ENCODE measurements at places on chromosomes 2 and 18.

DNA sequence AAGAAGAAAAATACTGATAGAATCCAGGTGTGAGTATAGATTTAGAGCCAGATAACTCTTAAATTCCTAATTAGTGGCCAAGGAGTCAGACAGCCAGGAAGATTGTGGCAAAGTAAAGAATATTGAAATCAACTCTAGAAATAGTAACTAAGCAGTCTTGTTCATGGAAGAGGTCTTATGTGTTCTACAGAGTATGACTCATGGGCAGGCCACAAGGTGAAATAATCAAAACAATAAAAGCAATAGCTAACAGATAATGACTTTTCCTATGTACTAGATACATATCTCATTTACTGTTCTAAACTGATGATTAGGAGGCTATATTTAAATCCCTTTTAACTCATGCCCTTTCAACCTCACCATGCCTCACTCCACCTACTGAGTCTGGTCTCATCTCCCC, 227.4 kb upstream of the COL3A1 start:
- no peak for DNase-seq

DNA sequence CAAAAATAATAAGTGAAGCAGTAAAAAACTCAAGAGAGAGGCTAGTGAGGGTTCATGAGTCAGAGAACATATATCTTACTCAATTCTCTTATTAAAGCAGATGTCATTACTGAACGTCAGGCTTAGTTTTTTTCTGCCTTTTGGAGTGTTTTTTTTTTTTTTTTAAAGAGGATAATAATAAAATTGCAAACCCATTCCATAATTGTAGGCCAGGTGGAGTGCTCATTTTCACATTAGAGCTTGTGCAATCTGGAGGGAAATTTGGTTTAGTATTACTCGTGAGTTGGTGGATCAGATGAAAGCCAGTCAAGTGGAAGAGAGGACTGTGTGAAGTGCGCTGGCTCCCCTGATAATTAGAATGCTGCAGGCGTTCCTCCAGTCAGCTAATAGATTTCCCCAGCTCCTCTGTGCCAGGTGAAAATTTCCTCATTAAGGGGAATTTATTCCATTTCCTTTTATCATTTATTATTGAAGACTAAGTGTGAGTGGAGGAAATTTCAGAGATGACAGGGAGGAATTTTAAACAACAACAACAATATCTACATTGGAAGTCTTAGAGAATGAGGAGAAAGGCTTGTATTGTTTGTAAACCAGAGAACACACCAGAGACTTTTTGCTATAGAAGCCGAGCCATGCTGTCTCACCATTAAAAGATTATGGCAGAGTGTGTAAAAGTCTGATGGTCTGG, 74.6 kb downstream of the CPS1 start:
- DNase-seq: no peak

- DNase-seq: no peak
Measured at GRCh38 chr2:152617456-152618192, 99.6 kb downstream of the PRPF40A start.

DNA sequence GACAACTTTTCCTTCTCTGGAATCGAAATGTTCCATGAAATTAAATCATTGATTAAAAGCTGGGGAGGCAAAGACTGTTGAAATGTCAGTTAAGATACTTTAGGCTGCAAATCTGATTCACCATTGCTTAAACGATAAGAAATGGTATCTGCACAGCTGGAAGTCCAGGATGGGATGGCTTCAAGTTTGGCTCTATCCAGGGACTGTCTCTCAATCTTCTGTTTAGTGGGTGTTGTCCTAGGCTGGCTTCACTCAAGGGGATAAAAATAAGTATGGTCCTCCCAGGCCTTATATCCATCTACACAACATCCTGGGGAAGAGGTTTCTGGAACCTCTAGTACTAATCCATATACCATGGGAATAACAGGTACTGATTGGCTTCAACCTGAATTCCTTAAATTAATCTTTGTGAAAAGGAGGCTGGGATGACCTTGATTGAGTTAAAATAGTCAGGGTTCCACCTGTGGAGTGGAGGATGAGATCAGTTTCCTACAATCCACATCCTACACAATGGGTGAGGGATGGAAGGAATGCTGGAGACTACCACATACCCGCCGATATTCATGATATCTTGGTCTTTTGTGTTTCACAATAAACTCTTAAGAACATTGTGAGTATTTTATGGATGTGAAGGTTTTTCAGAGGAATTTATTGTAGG, 156.0 kb upstream of the L3MBTL4 start:
- no peak for DNase-seq

DNA sequence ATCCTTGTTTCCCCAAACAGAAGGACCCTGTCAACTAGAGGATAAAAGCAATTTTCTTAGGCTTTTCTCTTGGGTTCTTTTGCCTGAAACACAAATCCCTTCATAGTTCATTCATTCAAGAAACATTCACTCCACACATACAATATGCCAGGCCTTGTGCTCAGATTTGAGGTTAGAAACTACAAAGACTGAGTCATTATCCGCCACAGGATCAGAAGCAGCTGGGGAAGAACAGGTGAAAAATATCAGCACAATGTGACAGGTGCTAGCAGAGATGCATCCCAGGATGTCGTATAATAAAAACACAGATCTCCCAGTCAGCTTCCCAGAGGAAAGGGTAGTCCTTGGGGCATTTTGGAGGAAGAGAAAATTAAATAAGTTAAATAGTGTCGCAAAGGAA, 172.4 kb downstream of the LRATD1 start:
- no peak for DNase-seq

- no peak for DNase-seq
Measured at GRCh38 chr2:179417436-179417949, 152.9 kb upstream of the SESTD1 start.

DNA sequence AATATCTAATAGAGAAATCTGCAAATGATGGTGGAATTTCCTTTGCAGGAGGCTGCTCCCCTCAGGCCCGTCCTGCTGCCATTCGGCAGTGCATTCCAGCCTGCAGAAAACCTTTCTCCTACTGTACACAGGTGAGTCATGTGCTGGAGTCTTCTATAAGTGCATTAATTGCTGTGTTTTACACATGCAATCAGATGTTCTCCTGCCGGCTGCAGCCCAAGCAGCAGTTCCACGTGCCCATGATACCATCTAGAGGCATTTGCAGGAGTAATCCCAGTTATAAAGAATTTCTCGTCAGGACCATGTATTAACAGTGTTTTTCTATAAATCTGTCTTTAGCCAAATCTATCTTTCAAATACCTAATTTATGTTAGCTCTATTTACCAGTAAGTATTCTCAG, 304.7 kb upstream of the HNMT start:
- DNase-seq: no peak

DNA sequence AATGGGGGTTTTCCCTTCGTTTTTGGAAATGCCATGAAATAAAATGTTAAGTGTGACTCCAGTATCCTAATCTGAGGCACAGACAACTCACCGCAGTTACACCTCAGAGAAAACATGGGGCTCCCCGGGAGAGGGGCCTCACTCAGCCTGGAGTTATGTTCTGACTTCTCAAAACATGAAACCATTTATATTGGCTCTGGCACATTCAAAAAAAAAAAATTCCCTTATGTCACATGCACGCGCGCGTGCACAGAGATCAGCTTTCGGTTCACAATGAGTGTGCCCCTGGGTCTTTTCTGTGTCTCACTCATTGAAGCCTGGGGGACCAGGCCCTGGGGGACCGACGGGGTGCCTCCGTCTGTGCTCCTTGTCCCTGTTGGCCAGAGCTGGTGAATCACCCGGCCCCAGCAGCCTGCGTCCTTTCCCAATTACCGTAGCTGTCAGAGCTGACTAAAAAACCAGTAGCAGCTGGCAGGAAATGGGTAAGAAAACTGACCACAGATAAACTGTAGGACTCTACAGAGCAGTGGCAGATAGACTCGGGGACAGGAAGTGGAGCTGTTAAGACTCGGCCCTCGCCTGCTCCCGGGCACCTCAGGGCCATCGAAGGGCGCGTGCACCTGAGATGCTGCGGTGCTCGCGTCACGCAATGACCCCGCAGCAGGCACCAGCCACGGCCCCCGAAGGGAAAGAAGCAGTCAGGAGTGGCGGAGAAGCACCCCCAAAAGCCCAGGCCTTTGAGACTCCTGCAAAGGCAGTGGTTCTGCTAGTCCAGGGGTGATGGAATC, 138.3 kb upstream of the ID2 start:
- DNase-seq: peak; percentile 84

DNA sequence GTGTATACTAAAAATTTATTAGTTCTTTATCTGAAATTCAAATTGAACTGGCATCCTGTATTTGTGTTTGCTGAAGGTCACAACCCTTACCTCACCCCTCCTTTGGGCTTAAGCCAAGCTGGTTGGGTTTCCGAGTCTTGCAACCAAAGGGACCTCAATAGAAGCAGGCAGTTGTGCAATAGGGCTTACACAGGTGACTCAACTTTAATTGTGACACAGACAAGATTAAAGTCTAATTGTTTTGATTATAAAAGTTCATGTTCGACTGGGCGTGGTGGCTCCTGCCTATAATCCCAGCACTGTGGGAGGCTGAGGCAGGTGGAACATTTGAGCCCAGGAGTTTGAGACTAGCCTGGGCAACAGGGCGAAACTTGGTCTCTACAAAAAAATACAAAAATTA, 71.5 kb downstream of the RAB31 start:
- DNase-seq: no peak

- no peak for DNase-seq
Measured at GRCh38 chr2:43513216-43513615, 82.6 kb downstream of the THADA start.

- no peak for DNase-seq
Measured at GRCh38 chr18:43596105-43596712, 318.9 kb upstream of the SYT4 start.

- DNase-seq: no peak
Measured at GRCh38 chr18:74631623-74632350, 34.1 kb downstream of the ZNF407 start.

GRCh38 chr2:184369307-184369706, 229.0 kb upstream of the ZNF804A start:
- DNase-seq: no peak

DNA sequence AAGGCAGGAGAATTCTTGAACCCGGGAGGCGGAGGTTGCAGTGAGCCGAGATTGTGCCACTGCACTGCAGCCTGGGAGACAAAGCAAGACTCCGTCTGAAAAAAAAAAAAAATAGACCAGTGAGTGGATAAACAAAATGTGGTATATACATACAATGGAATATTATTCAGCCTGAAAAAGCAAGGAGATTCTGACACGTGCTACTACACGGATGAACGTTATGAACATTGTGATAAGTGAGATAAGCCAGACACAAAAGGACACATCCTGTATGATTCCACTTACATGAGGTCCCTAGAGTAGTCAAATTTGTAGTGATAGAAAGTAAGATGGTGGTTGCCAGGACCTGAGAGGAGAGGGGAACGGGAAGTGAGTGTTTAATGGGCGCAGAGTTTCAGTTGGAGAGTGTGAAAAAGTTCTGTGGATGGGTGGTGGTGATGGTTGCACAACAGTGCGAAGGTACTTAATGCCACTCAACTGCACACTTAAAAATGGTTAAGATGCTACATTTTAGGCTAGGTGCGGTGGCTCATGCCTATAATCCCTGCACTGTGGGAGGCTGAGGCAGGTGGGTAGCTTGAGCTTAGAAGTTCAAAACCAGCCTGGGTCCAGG, 38.3 kb downstream of the NIFK start:
- no peak for DNase-seq

GRCh38 chr2:28071221-28071620, 180.7 kb downstream of the BABAM2 start:
- DNase-seq: no peak

DNA sequence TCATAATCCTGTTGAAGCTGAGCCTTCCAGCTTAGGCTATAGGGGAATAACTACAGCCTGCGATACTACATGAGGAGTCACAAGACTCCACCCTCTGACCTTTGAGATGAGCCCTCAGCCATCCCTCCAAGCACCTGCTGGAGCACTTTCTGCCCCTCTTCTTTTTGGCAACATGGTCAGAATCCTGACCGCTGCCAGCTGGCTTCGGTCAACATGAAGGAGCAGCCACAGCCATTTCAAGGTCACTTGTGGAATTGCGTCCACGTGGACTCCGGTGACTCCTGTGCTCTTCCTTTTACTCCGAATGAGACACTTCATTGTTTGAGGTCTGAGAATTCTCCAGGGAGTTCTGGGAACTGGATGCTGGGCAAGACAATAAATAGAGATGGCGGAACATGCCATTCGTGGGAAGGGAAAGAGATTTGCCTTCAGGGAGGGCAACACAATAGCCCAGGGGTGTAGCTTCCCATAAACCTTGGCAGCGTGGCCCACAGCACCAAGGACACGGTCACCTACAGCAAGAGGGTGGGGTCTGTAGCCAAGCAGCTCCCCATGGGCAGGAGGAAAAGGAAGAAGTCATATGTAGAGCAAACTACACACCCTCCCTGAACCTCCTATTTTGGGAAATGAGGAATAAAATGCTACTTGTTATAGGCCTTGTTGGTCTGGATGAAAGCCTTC, 73.3 kb upstream of the PPP1CB start:
- no peak for DNase-seq

- no peak for DNase-seq
Measured at GRCh38 chr2:96111823-96112500, 4.4 kb downstream of the ADRA2B start.

DNA sequence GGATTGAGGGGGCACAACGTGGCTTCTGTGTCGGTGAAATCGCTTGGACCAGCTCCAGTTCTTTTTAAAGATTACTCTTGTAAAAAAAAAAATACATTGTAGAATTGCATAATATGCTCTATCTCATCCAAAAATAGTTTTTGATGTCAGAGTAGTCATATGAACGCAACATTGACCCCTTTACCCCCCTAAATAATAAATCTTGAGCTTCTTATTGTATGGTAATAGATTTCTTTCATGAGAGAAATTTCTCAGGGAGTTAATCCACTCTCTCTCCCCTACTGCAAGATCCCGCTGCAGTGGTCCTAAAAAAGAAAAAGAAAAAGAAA, 50.2 kb upstream of the PAIP2B start:
- no peak for DNase-seq

DNA sequence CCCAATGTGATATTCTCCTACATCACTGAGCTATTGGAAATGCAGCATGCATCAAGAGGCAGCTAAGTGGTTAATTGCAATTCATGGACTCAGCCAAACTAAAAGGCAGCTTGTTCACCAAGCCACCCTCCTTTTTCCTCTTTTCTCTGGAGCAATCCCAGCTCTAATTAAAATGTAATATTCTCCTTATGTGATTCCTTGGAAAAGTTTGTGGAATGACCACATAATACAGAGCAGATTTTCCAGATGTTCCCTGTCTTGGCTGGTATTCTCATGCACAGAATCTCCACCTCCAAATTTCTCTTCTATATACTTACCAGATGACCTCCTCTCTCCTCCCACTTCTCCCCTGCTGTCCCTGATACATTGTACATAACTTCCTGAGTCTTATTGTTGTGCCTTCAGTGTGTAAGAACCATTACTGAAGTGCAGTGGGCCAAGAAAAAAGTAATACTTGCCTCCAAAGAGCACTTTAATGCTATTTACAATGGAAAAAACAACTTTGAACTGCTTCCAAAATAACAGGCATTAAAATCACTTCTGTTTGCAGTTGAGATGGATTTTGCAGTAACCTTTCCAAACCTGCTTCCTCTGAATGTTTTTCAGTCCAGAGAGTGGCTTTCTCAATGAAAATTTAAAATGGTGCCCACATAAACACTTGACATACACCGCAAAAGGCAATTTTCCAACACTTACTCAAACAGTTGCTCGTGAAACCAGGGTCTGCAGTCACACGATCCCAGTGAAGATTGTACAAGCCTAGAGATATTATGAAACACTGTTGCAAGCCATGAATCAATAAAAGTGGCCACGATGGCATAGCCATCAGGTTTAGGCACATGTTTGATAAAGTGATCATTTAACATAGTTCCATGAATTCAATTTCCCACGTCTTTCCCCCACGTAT, 258.0 kb downstream of the MTX2 start:
- no peak for DNase-seq

GRCh38 chr18:58980991-58981390, 116.3 kb downstream of the ZNF532 start:
- no peak for DNase-seq

- DNase-seq: no peak
Measured at GRCh38 chr2:109377976-109378375, 235.8 kb downstream of the SEPTIN10 start.
